ENCODE measurements at places on chromosomes 1 and 21.

GRCh38 chr21:24716281-24716918 lies 890.9 kb downstream of the MRPL39 start:
- no peak for DNase-seq

GRCh38 chr1:231317306-231318014 lies 20.2 kb downstream of the EXOC8 start:
- no peak for DNase-seq

DNA sequence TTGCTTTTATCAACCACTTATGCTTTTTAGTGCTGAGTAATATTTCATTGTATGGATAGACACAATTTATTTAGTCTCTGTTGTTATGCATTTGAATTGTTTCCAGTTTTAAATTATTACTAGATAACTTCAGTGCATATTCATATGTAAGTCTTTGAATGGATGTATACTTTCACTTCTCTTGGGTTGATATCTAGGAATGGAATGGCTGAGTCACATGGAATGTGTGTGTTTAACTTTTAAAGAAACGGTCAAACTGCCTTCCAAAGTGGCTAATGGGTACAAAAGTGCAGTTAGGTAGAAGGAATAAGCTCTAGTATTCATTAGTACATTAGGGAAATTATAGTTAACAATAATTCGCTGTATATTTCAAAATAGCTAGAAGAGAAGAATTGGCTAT lies 82.4 kb downstream of the NPHS2 start:
- DNase-seq = no peak

- no peak for DNase-seq
Measured at GRCh38 chr1:2348346-2349325, 42.7 kb downstream of the MORN1 start.

- no peak for DNase-seq
Measured at GRCh38 chr1:183282101-183282855, 96.2 kb downstream of the LAMC2 start.

GRCh38 chr1:23836037-23836436 lies 10.8 kb upstream of the HMGCL start:
- DNase-seq = no peak

DNA sequence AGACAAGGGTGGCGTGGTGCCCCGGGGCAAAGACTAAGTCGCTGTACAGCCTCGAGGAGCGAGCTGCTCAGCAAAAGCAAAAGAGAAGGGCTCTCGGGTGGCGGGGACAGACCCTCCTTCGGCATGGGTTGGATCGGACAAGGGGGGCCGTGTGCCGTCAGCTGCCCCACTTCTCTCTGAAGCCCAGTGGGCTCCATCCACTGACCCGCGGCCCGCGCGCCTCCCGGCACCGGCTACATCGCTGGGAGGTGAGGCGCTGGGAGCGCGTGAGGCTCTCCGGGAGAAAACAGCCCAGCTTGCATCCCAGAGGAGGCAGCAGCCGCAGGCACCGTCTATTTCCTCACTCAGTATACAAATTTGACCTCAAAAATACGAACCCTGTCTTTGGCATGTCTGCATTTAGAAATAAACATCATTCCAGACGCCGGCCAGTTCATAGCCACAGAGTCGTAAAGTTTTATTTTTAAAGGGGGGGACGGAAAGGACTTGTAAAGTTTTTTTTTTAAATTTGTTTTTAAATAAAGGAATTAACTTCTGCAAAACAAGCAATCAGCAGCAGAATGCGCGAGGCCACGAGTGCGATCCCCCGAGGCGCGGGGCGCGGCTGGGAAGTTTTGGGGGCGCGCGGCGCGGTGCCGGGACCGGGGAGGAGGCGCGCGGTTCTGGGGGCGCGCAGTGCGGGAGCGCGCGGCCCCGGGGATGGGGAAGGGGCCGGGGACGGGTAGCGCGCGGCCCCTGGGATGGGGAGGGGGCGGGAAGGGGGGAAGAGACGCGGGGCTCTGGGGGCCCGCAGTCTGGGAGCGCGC lies 689 bp upstream of the GPR137B start:
- no peak for DNase-seq

- no peak for DNase-seq
Measured at GRCh38 chr1:219626865-219627264, 14.0 kb upstream of the ZC3H11B start.

DNA sequence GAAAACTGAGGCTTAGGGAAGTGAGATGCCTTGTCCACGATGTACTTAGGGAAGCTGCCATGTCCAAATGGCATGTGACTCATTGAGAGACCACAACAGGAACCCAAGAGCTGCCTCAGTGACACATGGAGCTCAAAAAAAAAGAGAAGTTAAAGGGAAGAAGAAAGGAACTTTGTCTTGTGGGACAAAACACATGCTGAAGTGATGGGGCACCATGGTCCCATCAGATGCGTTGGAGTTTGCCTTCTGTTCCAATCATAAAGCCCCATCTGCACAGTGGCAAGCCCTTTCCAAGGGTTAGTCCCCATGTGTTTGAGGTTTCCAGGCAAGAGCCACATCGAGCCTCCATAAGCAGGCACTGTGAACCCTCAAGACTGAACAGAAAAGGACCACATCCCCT lies 8.0 kb downstream of the MED8 start:
- DNase-seq = no peak

DNA sequence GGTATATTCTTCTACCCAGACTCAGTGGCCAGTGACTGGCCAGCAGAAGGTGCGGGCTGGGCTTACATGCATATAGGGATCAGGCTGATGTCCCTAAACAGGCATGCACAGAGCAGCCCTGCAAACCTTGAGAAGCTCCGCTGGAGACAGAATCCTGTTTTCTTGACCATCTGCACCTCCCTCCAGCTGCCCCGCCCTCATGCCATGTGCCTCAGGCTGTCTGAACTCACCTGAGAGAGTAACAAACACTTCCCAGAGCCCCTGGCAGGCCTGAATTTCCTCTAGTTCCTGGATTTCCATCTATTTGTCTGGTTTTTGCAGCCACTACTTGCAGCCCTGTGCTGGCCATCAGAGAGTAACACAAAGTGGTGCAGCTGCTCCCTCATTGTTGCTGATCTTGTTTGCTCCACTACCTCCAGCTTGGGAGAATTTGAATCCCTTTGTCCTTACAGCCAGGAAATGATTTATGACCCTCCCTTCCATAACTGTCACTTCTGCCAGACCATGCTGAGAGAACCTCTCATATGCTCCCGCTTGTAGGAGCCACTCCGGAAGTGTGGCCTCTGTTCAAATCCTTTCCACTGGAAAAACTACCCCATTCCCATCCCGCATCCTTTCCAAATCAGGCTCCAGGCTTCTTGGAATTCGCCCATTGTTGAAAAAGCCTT lies 113.6 kb downstream of the NMNAT2 start:
- DNase-seq = no peak

GRCh38 chr1:20399196-20399595 lies 86.8 kb downstream of the CAMK2N1 start:
- no peak for DNase-seq

GRCh38 chr1:196366817-196367495 lies 241.3 kb downstream of the KCNT2 start:
- no peak for DNase-seq

GRCh38 chr1:51915951-51916350 lies 37.4 kb upstream of the NRDC start:
- DNase-seq = no peak

DNA sequence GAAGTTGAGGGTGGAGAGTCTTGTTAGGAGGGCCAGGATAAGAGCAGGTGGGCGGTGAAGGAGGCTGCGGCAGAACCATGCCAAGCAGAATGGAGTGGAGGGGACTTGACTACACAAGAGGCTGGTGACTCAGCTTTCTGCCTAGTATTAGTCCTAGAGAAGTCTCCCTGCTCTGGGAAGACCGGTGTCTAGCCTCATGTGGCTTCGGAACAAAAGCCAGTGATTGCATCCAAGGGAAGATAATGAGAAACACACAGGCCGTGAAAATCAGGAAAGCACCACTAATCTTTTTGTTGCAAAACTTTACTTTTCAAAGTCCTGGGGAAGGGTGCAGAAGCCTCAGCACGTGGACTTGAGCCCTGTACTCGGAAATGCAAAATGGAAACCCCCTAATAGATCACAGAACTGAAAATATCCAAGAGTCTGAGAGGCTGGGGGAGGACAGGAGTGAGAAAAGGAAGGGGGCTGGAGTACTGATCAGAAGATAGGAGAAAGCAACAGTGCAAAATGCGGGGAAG lies 31.4 kb downstream of the DDR2 start:
- no peak for DNase-seq

DNA sequence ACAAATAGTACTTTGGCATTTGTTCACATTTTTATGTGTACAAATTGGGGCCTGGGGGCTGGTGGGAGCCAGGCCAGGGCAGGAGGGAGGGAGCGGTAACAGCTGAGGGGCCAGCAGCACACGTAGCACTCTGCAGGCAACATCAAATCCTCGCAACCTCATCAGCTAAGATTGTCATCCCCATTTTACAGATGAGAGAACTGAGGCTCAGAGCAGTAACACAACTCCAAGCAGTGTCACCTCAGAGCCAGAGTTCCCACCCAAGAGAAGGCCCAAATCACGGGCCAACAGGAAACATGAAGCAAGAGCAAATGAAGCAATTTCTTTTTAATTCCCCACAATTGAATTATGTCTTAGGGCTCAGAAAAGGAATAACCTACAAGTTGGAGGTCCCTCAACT lies 14.1 kb downstream of the IFFO2 start:
- no peak for DNase-seq

Measured in NCI-H524 treated with DMSO at 0.1 percent for 48 hours (cell line).